ENCODE measurements at places on chromosomes 2 and 18.

DNA sequence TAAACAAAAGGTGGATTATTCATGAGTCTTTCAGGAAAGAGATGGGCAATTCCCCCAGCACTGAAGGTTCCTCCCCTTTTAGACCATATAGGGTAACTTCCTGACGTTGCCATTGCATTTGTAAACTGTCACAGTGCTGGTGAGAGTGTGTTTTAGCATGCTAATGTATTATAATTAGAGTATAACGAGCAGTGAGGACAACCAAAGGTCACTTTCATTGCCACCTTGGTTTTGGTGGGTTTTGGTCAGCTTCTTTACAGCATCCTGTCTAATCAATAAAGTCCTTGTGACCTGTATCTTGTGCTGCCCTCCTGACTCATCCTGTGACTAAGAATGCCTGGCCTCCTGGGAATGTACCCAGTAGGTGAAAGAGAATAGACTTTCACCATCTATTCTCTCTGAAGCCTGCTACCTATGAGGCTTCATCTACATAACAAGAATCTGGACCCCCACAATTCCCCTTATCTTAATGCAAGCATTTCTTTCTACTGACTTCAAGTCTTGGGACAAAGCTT is 148.7 kb downstream of the CABLES1 start:
- DNase-seq, result no peak

GRCh38 chr2:227103583-227103982 is 60.4 kb downstream of the COL4A4 start:
- DNase-seq, result no peak

GRCh38 chr2:196712867-196713266 is 73.4 kb downstream of the CCDC150 start:
- no peak for DNase-seq

DNA sequence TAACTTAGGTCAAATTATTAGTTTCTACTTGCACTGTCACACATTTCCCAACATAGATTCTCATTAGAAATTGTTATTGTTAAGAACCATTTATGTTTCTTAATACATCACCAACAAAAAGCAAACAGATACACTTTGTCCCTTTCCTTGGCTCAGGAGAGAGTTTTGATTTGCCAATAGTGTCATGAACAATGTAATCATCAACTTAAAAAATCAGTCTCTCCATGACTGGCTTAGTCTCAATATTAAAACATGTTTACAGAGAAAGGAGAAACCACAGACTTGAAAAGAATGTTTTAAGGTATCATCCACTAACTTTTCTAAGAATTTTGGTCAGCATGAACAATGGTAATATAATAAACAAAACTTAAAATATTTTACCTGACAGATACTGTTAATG is 416.5 kb upstream of the KCNH7 start:
- no peak for DNase-seq

DNA sequence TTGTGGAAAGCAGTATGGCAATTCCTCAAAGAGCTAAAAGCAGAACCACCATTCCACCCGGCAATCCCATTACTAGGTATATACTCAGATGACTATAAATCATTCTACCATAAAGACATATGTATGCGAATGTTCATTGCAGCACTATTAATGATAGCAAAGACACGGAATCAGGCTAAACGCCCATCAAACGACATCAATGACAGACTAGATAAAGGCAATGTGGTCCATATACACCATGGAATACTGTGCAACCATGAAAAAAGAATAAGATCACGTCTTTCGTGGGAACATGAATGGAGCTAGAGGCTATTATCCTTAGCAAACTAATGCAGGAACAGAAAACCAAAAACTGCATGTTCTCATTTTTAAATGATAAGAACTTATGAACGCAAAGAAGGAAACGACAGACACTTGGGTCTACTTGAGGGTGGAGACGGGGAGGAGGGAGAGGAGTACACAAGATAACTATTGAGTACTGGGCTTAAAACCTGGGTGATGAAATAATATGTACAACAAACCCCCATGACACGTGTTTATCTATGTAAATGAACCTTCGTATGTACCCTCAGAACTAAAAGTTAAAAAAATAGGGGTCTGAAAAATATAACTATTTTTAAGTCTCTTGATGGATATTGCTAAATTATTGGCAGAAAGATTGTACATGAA is 32.0 kb upstream of the CYTIP start:
- no peak for DNase-seq

DNA sequence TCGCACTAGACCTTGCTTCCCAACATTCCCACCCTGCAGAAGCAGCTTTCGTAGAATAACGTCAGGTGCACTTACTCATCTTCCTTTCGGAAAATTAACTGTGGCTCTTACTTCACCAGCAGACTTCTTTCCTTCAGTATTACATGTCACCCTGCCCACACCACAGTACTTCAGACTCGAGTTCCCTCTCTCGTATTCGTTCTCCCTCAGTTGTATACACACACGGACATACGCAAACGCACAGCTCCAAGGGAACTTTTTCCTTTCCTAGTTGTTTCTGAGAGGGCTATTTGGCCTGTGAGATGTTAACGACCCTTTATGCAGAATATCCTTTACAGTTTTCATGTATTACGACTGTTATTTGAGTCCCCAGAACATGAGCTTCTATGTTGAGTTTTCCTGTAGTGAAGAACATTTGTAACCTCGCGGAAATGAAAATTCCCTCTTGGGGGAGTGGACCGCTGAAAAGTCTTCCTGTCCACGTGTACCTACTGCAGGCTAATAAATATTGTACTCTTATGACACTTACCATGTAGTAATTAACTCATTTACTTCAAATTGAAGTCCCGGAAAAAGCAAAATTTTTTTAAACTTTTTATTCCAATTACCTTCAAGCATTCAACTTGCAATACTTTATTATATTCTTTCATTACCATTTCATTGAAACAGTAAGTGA is 908 bp downstream of the ERLEC1 start:
- no peak for DNase-seq

GRCh38 chr2:46550686-46551404 is 71.5 kb downstream of the TMEM247 start:
- DNase-seq, result no peak

DNA sequence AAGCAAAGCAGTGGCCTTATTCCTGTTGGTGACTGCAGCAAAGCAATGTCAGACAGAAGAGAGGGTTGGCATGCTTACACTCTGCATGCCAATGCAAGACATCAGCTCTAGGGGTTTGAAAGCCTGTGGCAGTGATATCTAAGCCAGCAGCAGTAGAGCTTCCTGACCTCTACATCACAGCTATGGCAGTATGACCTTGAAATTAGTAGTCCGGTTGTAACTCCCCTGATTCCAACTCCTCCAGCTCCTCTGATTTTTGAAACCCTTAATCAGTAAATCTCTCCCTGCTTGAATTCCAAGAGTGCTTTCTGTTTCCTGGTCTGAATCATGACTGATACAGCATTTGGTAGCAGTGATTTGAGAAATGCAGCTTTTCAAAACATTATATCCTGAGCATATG is 60.0 kb upstream of the LRP1B start:
- no peak for DNase-seq

GRCh38 chr18:57660961-57661360 is 39.3 kb upstream of the NARS1 start:
- DNase-seq, result no peak

DNA sequence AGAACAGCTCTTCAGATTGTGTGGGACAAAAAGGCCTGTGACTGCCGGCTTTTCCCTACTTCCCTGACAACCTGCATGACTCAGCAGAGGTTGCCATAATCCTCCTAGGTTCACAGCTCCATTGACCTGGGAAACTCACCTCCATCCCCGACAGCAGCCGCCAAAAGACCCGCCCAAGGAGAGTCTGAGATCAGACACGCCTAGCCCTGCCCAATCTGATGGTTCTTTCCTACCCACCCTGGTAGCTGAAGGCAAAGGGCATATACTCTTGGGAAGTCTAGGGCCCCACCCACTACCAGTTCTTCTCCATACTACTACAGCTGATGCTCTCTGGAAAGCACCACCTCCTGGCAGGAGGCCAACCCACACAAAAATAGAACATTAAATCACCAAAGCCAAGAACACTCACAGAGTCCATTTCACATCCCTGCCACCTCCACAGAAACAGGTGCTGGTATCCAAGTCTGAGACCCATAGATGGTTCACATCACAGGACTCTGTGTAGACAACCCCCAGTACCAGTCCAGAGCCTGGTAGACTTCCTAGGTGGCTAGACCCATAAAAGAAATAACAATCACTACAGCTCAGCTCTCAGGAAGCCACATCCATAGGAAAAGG is 140.6 kb downstream of the NETO1 start:
- DNase-seq, result no peak

- DNase-seq, result no peak
Measured at GRCh38 chr2:54038835-54039234, 68.0 kb upstream of the PSME4 start.

- DNase-seq, result no peak
Measured at GRCh38 chr2:236753606-236754270, 184.1 kb downstream of the ACKR3 start.

DNA sequence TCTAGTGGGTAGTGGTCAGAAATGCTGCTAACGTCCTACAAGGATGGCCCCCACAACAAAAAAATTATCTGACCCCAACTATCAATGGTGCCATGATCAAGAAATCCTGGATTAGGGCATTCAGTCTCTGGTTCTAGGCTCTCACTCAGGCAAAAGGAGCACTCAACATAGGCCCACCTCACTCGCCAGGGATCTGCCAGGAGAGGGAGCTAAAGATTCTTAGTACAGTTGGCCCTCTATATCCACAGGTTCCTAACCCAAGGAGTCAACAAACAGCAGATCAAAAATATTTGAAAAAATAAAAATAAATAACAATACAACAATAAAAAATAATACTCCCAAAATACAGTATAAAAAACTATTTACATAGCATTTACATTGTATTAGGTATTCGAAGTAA is 10.0 kb downstream of the SLC4A5 start:
- no peak for DNase-seq

- DNase-seq, result no peak
Measured at GRCh38 chr2:135756692-135757091, 15.0 kb downstream of the UBXN4 start.

GRCh38 chr2:7272210-7272609 is 355.0 kb downstream of the RNF144A start:
- DNase-seq, result no peak

- DNase-seq, result no peak
Measured at GRCh38 chr2:222982010-222982908, 69.7 kb upstream of the KCNE4 start.

DNA sequence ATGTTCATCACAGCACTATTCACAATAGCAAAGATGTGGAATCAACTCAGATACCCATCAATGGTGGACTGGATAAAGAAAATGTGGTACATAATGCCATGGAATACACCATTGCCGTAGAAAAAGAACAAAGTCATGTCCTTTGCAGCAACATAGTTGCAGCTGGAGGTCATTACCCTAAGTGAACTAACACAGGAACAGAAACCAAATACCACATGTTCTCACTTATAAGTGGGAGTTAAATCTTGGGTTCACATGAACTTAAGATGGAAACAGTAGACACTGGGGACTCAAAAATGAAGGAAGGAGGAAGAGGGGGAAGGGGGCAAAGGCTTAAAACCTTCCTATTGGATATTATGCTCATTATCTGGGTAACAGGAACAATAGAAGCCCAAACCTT is 228.1 kb upstream of the RAB6C start:
- DNase-seq, result no peak

DNA sequence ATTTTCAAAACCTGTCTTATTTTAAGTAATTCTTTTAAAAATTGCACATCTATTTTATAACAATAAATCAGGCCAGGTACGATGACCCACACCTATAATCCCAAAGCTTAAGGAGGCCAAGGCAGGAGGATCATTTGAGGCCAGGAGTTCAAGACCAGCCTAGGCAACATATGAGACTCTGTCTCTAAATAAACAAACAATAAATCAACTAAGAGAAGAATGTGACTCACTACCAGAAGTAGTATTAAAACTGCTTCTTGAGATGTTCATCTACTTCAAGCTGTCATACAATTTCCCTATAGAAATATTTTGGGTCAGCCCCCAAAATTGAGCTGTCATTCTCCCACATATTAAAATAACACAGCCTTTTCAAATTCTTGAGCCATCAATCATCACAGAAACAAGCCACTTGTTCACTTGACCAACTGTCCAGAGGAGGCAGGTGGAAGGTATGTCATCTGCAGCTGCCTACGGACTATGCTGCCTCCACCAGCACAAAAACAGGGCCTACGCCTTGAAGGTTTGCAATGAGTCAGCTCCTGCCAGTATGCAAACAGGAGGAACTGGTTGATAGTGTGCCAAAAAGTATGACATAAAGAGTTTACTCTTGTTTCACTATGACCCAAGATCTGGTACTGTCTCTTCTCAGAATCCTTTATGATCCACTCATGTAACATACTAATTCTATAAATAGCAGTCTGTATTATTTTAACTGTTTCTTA is 33.6 kb downstream of the KIDINS220 start:
- no peak for DNase-seq

GRCh38 chr18:34543356-34543755 is 166.7 kb upstream of the DTNA start:
- no peak for DNase-seq

DNA sequence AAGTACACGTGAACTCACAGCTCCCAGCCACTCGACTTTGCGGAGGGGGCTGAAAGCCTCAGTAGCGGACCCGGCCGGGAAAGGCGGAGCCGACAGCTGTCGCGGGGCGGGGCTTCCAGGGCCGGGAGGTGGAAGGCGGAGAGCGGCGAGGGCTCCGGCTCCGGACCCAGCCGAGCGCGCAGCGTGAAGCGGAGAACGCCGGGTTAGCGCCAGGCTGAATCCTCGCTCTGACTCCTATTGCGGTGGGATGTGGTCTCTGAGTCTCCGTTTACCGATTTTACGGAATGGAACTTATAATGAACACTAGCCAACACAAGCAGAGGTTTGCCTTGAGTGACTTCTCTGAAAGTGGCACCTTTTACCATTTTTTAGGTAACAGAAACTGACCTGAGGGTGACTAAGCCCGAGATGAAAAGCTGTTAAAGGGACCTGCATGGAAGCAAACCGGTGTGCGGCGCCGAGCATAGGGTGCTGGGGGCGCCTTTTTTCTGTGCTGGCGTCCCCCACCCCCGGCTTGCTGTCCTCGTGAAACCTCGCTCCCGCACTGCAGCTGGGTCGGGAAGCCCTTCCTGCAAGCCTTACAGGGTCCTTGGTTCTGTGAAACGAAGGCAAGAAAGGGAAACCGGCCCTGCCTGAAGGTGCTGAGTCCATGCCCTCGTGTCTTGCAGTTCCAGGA is 72.9 kb downstream of the EN1 start:
- DNase-seq, result no peak

- DNase-seq, result no peak
Measured at GRCh38 chr2:219309278-219309677, at the start of gene PTPRN. Gene PTPRN (minus strand): TSS chr2:219309401. CDS start chr2:219309332, 69 bp downstream.

DNA sequence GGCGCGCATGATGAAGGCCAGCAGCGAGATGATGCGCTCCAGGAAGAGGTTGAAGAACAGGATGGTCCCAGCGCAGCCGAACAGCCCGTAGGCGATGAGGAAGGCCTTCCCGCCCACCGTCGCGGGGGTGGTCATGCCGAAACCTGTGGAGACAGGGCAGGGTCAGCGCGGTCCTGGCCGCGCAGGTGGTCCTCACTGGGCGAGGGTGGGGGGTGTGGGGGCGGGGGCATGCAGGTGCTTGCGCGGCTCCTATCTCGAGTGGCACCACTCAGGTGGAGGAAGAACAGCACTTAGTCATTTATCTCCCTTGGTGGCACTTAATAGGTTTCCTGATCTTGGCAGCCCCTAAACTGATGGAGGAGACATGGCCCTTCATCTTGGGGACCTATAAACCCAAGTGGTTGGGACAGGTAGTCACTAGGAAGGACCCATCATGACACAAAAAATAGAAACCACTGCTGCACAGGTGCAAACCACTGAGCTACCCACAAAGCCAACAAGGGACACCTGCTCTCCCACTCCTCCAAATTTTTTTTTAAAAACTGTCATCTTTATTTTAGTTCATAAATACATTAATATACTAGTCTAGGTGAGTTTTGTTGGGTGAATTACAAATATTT is 118.8 kb downstream of the MSH2 start:
- DNase-seq, result no peak

- DNase-seq, result no peak
Measured at GRCh38 chr2:127169066-127169660, 50.9 kb downstream of the CYP27C1 start.
